A549 treated with AZD2906 at 1 μM for 4 hours (cell line): ENCODE measurements at places on chromosomes 3 and 15. TPM values are rescaled to one million over a fixed set of nuclear protein-coding genes. Genes with fewer than 3 reads are reported as not detected.

EPHA3 gene
- total RNA-seq: not detected in 5 replicates

IQCF5 gene
- not detected in 5 replicates for total RNA-seq

RLBP1 gene
- total RNA-seq: not detected in 5 replicates

AGTR1 gene
- total RNA-seq: 0.45 to 0.76 TPM (median 0.61 TPM) in 5 replicates

GRAMD2A gene
- total RNA-seq: 0.09 to 0.26 TPM (median 0.17 TPM) in 5 replicates

KNG1 gene
- total RNA-seq: 0.03 TPM in 3 of 5 replicates, not detected in the others

CTXND1 gene
- 0.01 TPM in 3 of 5 replicates, not detected in the others for total RNA-seq

SEMA3G gene
- total RNA-seq: 0.06 to 0.21 TPM (median 0.07 TPM) in 5 replicates

TMEM202 gene
- total RNA-seq: not detected in 5 replicates

CLDN16 gene
- 0.03 to 0.16 TPM (median 0.09 TPM) in 5 replicates for total RNA-seq

HHATL gene
- total RNA-seq: not detected in 5 replicates
